ENCODE measurements at places on chromosomes 16 and 17.

DNA sequence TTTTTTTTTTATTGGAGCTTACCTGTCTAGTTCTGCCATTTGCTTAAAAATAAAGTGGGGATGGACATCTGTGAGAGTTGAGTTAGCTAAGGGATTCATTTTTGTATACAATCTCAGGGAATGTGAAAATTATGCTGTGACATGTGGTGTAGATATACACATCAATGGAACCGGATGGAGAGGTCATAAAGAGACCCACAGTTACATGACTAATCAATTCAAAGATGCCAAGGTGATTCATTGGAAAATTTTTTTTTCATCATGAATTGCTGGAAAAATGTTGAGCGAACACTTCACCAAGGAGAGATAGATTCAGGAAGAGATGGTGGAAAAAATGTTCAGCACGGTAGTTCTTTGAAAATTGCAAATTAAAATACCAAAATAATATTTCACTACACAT is 605.4 kb upstream of the KIF2B start:
- no peak for DNase-seq

GRCh38 chr17:15171167-15172047 is 93.7 kb downstream of the PMP22 start:
- no peak for DNase-seq

- no peak for DNase-seq
Measured at GRCh38 chr16:84194018-84194417, 3.1 kb downstream of the ADAD2 start.

GRCh38 chr17:66625311-66625767 is 209.6 kb upstream of the CACNG5 start:
- DNase-seq = no peak

- DNase-seq = no peak
Measured at GRCh38 chr16:87435372-87436224, 43.5 kb downstream of the MAP1LC3B start.

DNA sequence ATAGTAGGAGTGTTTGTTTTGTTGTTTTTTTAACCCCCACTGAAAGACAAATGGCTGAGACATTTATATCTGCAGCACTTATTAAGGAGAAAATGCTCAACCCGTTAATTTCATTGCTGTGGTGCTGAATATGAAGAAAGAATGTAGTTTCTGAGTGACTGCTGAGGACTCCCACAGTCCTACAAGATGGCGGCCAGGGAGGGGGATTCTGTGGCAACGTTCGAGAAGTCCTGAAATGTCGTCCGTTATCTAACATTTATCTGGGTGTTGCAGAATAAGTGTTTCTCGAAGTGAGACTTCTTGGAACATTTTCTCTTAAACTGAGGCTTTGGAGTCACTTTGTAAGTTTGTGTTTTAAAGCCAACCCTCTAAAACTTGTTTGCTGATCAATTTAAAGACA is 530.4 kb downstream of the XYLT1 start:
- DNase-seq = no peak

- no peak for DNase-seq
Measured at GRCh38 chr17:72336026-72336803, 215.4 kb downstream of the SOX9 start.

GRCh38 chr16:8094696-8095095 is 495.6 kb downstream of the TMEM114 start:
- DNase-seq = no peak

DNA sequence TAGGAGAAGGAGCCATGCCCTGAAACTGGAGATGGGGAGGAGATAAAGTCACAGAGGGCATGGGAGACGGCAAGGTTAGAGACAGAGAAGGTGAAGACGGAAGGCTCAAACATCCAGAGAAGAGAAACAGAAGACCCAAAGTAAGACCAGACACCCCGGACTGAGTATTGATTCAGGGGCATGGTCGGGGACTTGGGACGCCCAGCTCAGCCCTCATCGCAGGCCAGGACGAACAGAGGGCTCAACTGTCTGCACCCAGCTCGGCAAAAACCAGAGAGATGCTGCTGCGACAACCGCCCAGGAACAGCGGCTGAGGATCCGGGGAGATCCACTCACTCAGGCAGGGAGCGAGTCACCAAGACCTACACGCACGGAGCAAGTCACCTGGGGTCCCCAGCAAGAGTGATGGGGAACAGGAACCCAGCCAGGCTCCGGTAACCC is 999 bp downstream of the XYLT1 start:
- no peak for DNase-seq

GRCh38 chr16:77679391-77679790 is 42.9 kb upstream of the NUDT7 start:
- DNase-seq = no peak

GRCh38 chr17:8175795-8176196 is 384 bp downstream of the TMEM107 start:
- DNase-seq = no peak

- no peak for DNase-seq
Measured at GRCh38 chr17:3621146-3621720, 12.0 kb upstream of the TRPV1 start.

Data from GM12864 (cell line).